ENCODE measurements at places on chromosomes 7 and 10.

DNA sequence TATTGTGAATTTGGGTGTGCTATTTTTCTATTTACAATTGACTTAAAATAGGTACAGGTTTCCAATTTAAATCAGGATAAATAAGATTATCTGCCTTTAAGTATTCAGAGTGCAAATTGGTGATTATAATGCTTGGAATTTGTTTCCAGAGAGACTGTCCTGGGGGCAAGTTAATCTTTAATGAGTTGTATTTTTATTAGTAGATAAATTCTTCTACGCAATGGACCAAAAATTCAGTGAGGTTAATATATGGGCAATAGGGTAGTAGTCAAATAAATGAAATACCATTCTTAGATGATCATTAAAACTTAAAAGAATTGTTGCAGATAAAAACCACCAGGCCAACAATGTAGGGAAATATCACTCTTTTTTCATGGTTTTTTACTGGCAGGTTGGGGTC lies 3.4 kb downstream of the BICC1 start:
- no peak for DNase-seq
- no peaks in the 10 kb centered on the region for H3K36me3 ChIP-seq
- H3K27ac ChIP-seq = no peak overlapping the region
- peaks cover 14% of the 10 kb centered on the region for H3K27me3 ChIP-seq

GRCh38 chr7:135486261-135486920 lies 23.5 kb downstream of the CNOT4 start:
- DNase-seq = no peak
- H3K36me3 ChIP-seq = peaks cover 4% of the 10 kb centered on the region
- no peak overlapping the region for H3K4me3 ChIP-seq
- H3K4me1 ChIP-seq = no peaks in the 10 kb centered on the region
- no peaks in the 10 kb centered on the region for H3K27me3 ChIP-seq
- no peak overlapping the region for H3K27ac ChIP-seq

DNA sequence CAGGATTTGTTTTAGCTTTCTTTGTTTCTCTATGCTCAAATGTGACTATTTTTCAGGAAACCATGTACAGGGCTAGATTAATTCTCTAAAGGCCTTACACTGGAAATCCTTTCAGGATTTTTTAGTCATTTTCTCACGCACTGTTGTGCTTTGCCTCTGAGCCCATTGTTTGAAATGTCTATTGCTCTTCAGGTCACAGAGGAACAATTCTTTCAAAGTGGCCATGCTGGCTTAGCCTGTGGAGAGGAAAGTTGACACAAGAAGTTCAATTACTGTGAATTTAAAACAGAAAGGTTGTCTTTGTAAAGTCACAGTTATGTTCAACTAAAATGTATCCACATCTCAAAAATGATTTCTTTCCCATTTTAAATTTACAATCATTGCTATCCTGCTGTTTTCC lies 1071.7 kb upstream of the POT1 start:
- no peaks in the 10 kb centered on the region for H3K36me3 ChIP-seq
- no peak for DNase-seq
- H3K27me3 ChIP-seq = no peaks in the 10 kb centered on the region
- no peaks in the 10 kb centered on the region for H3K4me1 ChIP-seq
- no peak overlapping the region for H3K27ac ChIP-seq

DNA sequence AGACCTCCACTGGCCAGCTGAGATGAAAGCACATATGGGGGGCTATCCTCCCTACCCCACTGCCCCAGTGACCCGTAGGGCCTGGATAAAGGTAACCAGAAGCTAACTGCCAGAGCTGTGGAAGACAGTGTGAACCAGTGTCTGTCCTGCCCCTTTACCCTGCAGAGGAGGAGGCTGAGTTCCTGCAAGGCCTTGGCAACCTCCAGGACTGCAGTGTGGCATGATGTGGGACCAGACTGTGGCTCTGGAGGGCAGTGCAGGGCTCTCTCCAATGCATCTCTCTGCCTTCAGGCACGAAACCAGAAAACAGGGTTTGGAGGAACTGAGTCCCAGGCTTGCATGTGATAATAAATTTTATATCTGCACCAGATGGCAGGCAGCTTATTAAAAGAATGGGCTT lies 93.1 kb downstream of the EPC1 start:
- H3K27me3 ChIP-seq = no peaks in the 10 kb centered on the region
- no peaks in the 10 kb centered on the region for H3K36me3 ChIP-seq
- no peaks in the 10 kb centered on the region for H3K4me1 ChIP-seq
- no peak for DNase-seq

DNA sequence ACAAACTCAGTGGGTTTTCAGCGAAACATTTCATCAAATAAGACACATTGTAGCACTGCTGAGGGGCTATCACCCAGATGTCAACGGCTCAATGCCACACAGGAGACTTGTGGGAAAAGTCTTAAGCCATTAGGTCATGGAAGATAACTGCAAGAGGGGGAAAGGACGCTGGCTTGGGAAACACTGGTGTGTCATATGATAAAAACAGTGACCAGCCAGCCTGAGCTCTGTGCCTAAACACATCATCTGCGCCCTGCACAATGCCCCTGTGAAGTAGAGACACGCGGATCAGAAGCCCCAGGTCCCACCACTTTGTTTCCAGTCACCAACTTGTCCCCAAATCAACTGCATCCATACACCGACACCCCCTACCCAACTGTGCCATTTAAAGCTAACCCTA lies 116.7 kb downstream of the TNS3 start:
- H3K4me3 ChIP-seq = no peak overlapping the region
- H3K27me3 ChIP-seq = no peaks in the 10 kb centered on the region
- no peak for DNase-seq
- no peak overlapping the region for H3K27ac ChIP-seq

- no peak for DNase-seq
- H3K4me1 ChIP-seq = no peaks in the 10 kb centered on the region
- peaks cover 5% of the 10 kb centered on the region for H3K27me3 ChIP-seq
- no peaks in the 10 kb centered on the region for H3K36me3 ChIP-seq
- no peak overlapping the region for H3K27ac ChIP-seq
- no peak overlapping the region for H3K4me3 ChIP-seq
Measured at GRCh38 chr7:1283941-1284742, 51.5 kb downstream of the UNCX start.

DNA sequence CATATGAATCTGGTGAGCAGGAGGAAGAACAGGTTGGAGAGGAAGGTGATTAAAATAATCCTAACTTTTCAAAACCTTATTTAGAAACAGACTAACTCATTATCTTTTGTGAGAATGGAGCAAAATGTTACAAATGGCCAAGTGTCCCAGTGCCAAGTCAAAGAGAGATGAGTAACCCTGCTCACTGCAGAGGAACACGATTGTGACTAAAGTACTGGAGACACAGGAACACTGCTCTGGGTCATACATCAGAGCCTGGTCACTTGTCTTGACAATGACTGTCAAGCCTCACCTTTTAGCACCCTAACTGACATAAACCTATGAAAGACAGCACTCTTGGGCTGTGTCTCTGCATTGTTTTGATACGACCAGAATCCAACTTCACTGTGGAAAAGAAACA lies 108.8 kb downstream of the SGMS1 start:
- peaks cover 23% of the 10 kb centered on the region for H3K4me1 ChIP-seq
- no peak overlapping the region for H3K27ac ChIP-seq
- no peak for DNase-seq
- H3K27me3 ChIP-seq = no peaks in the 10 kb centered on the region
- H3K4me3 ChIP-seq = no peak overlapping the region

- H3K27me3 ChIP-seq = no peaks in the 10 kb centered on the region
- no peaks in the 10 kb centered on the region for H3K4me1 ChIP-seq
- no peak for DNase-seq
- H3K36me3 ChIP-seq = no peaks in the 10 kb centered on the region
- no peak overlapping the region for H3K27ac ChIP-seq
- H3K4me3 ChIP-seq = no peak overlapping the region
Measured at GRCh38 chr7:120793213-120793936, 64.6 kb downstream of the TSPAN12 start.

DNA sequence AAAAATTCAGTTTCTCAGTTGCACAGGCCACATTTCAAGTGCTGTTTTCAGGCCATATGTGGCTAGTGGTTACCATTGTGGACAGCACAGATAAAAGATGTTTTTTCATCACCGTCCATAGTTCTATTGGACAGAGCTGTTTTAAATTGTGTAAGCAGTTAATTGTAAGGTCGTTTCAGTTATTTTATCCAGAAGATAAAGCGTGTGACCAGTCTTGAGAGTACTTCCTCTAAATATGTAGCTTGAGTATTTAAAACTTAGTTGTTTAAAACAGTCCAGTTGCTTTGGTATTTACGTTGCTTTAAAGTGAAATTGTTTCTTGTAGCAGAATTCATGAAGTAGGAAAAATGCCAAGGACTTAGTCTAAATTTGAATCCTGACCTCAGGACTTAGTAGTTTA lies 66.9 kb downstream of the ZNRF2 start:
- H3K4me1 ChIP-seq = peaks cover 6% of the 10 kb centered on the region
- no peak for DNase-seq
- H3K4me3 ChIP-seq = no peak overlapping the region
- no peaks in the 10 kb centered on the region for H3K27me3 ChIP-seq

DNA sequence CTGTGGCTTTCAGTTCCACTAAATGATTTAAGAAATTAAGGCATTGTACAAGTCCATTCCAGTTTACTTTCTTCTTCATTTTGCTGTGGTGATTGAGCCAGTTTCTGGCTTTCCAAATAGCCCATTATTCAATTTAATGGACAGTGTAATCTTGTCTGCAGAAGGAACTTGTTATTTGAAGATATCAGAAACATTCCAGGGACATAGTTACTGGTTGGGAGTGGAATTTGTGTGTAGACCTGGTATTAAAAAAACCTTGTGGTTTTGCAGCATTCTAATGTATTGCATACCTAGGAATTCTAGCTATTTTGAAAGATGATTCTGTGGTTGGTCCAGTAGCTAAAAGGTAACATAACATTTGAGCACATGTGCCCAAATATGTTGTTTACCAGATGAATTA lies 72.2 kb downstream of the MCU start:
- H3K4me3 ChIP-seq = no peak overlapping the region
- no peak for DNase-seq
- H3K27me3 ChIP-seq = no peaks in the 10 kb centered on the region
- H3K27ac ChIP-seq = no peak overlapping the region

- DNase-seq = no peak
- no peaks in the 10 kb centered on the region for H3K36me3 ChIP-seq
- H3K4me3 ChIP-seq = no peak overlapping the region
- H3K4me1 ChIP-seq = no peaks in the 10 kb centered on the region
- H3K27me3 ChIP-seq = no peaks in the 10 kb centered on the region
Measured at GRCh38 chr7:91570560-91570959, 306.3 kb downstream of the FZD1 start.

DNA sequence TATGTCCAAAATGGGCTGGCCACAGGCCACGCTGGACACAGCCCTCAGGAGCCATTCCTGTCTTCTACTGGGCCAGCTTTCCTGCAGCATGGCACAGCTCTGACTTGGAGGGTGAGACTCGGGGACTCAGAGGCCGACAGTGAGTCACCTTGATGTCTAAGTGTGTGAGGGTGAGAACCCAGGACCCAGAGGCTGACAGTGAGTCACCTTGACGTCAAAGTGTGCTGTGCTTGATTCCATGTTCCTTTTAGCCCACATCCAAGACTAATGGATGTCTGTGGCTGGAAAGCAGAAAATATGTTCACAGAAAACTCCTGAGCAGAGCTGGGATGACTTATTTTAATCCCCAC lies 6.0 kb upstream of the FAM170B start:
- H3K27me3 ChIP-seq = no peaks in the 10 kb centered on the region
- DNase-seq = no peak
- no peaks in the 10 kb centered on the region for H3K4me1 ChIP-seq

GRCh38 chr10:49243139-49243538 lies 54.9 kb upstream of the TMEM273 start:
- no peaks in the 10 kb centered on the region for H3K27me3 ChIP-seq
- no peak overlapping the region for H3K27ac ChIP-seq
- no peaks in the 10 kb centered on the region for H3K36me3 ChIP-seq

- H3K4me3 ChIP-seq = peak overlapping the region; percentile 88
- H3K36me3 ChIP-seq = peaks cover 26% of the 10 kb centered on the region
- peak; percentile 27 for DNase-seq
- H3K27me3 ChIP-seq = no peaks in the 10 kb centered on the region
- H3K27ac ChIP-seq = peak overlapping the region; percentile 32
- peaks cover 15% of the 10 kb centered on the region for H3K4me1 ChIP-seq
Measured at GRCh38 chr7:149496642-149497391, 792 bp downstream of the ZNF746 start.

DNA sequence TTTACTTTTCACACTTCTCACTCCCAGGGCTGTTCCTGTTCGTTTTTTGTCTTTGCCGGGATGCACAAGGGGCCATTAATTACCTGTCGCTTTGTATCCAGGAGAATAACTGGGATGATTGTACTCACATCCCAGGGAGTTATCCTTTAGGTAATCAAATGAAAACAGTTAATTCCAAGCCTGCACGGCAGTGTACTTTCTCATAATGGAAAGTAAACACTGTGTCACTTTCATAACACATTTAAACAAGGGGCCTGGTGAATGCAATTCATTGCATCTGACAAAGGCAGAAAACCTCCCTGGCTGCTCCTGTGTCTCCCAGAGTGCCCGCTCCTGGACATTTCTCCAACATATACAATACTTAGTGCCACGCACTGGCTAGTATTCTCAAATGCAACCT lies 138.7 kb upstream of the CELF2 start:
- H3K27ac ChIP-seq = no peak overlapping the region
- H3K4me1 ChIP-seq = no peaks in the 10 kb centered on the region
- no peak overlapping the region for H3K4me3 ChIP-seq

- no peaks in the 10 kb centered on the region for H3K27me3 ChIP-seq
- no peaks in the 10 kb centered on the region for H3K4me1 ChIP-seq
- no peak overlapping the region for H3K27ac ChIP-seq
- no peak overlapping the region for H3K4me3 ChIP-seq
Measured at GRCh38 chr7:78284945-78285344, 486.4 kb downstream of the PHTF2 start.

DNA sequence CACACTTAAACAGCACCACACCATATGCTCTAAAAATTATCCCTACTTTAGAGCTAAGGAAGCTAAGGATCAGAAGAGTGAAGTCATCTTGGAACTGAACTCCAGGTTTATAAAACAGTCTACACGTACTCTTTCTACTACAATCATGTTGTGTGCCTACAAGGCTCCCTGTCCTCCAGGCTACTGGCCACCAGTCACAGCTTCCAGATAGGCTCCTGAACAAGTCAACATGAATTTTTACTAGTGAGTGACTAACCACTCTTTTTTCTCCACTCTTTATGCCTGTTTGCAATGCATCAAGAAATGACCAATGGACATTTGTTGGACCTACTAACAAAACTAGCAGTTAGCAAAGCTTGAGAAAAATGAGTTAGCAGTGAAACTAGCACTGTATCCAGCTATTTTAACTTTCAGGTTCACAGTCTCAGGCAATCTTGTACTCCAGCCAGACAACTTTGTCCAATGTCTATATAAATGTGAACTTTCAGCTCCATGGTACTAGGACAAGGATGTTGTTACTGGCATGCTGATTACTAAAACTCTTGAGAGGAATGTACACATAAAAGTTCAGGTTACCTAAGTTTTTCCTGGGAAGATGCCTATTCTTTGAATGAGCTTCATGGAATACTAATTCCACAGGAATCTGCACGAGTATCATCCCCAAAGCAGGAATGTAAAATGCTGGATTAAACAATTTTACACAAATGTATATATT lies 180.0 kb downstream of the BTAF1 start:
- no peaks in the 10 kb centered on the region for H3K36me3 ChIP-seq
- no peak overlapping the region for H3K4me3 ChIP-seq
- peaks cover 4% of the 10 kb centered on the region for H3K4me1 ChIP-seq

Data from thymus (tissue), 14 donors.